ENCODE measurements at places on chromosomes 4 and X.

DNA sequence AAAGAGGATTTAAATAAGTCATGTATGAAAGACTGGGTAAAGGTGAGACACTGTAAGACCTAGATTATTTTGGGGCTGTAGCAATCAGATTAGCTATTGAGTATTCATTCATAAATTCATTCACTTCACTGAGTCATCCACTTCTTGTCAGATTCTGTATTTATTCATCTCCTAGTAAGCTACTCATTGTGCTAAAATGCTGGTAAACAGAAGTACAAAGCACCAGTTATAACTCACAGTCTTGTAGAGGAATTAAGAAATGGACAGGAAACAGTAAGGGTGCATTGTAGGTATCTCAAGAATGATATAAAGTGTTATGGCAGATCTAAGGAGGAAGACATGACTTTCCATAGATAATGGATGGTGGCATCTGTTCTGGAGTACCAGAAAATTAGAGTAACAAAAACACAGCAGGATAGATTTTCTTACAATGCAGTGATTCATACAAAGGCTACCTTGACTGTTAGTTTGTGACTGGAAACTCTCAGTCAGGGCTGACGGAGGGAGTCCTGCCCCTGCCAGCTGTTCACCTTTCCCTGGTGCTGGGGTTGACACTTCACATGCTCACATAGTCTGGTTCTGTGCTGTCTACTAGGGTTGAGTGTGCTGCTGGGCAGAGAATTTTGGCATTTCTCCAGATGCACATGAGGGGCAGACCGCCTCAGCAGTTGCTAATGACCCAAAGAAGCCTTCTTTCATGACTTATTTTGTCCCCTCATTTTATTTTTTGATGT is 26.5 kb upstream of the HAND2 start:
- no peak for DNase-seq

DNA sequence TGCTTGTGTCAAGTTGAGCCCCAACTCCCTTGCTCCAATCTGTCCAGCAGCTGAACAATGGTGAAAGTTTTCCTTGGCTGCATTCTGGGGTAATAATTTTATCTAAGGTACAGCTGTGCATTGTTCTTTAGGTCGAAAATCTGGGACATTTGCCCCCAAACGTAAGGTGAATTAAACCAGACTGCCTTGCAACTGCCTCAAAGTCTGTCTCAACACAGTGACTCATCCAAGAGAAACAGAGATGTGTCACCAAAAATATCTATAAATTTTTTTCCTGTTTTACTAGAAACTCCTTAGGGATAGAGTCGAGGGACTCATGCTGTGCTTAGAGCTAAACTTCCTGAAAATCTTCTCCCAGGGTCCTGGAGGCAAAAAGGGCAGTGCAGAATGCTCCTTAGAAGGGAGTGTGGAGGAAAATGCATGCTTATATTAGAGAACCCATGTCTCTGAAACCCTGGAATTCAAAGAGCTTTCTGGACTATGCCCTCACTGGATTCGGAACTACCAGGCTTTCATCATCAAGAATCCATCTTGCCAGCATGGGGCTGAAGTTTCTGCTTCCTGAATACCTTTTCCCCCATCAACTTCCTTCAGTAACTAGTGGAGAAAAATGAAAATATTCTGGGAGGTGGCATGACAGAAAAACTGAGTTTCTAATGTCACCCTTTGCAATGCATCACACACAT is 115.7 kb downstream of the PALLD start:
- no peak for DNase-seq

DNA sequence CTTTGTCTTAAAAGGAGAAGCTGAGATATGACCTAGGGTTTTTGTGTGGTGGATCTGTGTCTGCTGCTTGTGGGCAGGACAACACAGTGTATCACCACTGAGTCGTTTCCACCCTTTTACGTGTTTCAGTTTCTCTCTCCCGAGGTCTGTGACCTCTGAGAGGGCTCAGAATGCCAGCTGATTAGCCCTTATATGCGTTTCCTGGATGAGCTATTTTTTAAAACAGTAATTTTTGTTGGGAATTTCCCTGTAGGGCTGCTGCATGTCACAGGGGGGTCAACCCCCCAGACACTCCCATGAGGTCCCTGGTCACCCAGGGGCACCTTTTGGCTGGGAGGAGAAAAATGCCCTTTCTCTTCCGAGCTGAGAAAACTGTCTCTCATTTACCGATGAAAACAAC is 170.4 kb upstream of the CASK start:
- no peak for DNase-seq

GRCh38 chrX:18889346-18890048 is 94.4 kb downstream of the PHKA2 start:
- no peak for DNase-seq

Data from NCI-H510A treated with DMSO at 0.1 percent for 48 hours (cell line).